Hematopoietic multipotent progenitor cell (in vitro differentiated cells): ENCODE measurements at places on chromosomes 3 and 15. TPM values are rescaled to one million over a fixed set of nuclear protein-coding genes. Genes with fewer than 3 reads are reported as not detected.

DNA sequence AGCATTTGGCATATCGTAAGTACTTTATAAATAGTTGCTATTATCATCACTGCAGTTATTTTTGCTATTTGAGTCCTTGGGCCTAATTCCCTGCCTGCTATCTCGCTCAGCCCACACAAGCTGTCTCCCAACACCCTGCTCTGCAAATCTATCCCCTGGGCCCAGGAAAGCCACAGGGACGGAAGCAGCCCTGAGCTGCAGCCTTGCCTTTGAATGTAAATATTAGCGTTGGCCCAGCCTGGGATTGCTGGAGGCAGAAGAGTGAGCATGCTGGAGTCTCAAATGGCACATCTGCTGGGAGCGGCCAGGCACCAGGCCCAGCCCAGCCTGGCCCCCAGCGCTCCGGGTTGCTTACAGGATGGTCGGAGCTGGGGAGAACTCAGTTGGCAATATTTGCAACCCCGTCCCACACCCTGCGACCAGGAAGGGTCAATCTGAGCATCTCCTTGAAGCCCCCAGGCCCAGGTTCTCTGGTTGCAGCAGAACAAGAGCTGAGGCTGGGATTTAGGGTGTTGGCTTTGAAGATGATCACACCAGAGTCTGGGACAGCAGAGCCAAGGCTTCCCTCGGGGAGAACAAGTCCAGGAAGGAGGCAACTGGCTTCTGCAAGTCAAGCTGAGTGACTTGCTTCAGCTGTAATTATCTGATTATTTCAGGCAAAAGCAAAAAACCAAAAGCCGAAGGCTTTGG lies 529.6 kb downstream of the SHQ1 start:
- DNase-seq: no peak

The MIX23 gene
- 2.7 TPM for total RNA-seq

The ERC2 gene
- 0.54 TPM for total RNA-seq

GRCh38 chr3:158847452-158847821 lies 45.6 kb downstream of the MFSD1 start:
- DNase-seq: no peak

DNA sequence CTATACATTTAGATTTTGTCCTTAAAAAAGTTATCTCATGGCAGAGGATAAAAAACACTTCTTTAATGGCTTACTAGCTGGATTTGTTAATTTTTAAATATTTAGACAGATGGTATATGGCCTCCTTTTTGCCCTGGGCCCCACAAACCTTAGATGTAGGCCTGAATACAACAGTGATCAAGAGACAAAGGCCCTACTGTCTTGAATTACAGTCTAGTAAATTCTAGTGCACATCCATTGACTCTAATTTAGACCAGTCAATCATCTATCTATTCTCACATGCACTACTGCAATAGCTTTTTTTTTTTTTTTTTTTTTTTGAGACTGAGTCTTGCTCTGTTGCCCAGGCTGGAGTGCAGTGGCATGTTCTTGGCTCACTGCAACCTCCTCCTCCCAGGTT lies 452.8 kb downstream of the FHIT start:
- DNase-seq: no peak

The SLC2A2 gene
- not detected for total RNA-seq

The KIAA1143 gene
- 16.2 TPM for total RNA-seq

DNA sequence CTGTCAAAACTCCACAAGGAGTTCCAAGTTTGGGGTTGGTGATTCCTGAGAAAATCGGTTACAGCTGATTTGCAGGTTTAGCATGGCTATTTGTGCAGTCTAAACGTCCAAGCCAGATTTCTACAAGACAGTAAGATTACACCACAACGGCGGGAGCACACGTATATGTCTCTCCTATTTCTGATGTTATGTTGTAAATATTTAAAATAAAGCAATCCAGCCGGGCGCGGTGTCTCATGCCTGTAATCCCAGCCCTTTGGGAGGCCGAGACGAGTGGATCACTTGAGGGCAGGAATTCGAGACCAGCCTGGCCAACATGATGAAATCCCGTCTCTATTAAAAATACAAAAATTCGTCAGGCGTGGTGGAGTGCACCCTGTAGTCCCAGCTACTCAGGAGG lies 106.8 kb upstream of the IGF1R start:
- DNase-seq: no peak

- DNase-seq: peak; percentile 53
Observed at GRCh38 chr15:68783226-68784058, 37.3 kb downstream of the ANP32A start.
